Stimulated activated CD4-positive, alpha-beta T cell treated with anti-CD3 and anti-CD28 coated beads, Interleukin-12 subunit alpha, Interleukin-12 subunit beta, amount 100 ng/mL, for 48 hours (primary cell): ENCODE measurements at places on chromosomes 12 and 14.

DNA sequence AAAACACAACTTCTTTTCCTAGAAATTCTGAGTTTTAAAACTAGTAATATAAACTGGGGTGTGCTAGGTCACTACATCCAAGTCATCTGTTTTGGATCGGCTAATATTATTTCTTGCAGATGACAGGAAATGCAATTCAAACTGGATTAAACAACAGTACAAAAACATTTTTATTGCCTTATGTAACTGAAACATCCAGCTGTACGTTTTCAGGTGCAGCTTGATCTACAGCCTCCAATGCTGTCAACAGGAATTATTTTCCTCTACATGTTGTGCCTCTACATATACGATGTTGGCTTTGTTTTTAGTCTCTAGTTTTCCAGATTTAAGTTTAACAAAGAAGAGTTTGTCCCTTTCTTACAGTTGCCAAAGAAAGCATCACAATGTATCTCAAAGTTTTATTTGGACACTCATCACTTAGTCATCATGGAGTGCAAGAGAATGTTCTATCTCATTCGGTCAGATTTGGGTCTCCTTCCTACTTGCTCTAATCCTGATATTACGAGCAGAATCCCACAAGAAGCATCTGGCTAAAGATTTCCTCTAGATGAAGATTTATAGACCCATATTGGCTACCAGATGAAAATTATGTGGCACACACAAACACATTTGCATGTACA, 326.7 kb downstream of the SLC6A15 start:
- DNase-seq: no peak

GRCh38 chr12:48022676-48023385, 18.6 kb upstream of the COL2A1 start:
- DNase-seq: no peak

DNA sequence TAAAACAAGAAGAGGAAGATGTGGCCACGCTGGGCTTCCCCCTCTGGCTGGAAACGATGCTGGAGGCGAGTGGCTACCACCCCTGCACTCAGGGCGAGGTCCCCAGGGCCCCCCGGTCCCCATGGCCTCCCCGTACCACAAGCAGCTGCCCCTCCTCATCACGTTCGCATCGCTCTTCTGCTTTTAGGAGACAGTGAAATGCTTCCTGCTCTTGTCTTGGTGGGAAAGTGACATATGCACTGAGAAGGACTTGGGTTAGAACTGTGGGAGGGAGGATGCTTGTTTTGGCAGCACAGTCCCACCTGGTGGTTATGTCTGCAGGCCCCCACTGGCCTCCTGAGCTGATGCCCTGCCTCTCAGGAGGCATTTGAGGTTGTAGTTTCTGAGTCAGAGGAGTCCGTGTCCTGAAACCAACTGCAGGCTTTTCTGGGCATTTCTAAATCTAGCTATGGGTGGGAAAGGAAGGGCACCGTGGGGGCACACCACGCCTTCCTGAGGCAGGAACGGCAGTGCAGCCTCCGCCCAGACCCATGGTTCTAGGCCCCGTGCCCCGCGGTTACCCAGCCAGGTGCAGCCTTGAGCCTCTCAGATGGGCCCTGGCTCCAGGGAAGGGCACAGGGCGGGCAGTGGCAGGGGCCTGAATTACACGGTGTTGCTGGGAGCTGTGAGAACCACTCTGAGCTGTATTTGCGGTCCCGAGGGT, 139.3 kb downstream of the ADGRD1 start:
- DNase-seq: no peak

DNA sequence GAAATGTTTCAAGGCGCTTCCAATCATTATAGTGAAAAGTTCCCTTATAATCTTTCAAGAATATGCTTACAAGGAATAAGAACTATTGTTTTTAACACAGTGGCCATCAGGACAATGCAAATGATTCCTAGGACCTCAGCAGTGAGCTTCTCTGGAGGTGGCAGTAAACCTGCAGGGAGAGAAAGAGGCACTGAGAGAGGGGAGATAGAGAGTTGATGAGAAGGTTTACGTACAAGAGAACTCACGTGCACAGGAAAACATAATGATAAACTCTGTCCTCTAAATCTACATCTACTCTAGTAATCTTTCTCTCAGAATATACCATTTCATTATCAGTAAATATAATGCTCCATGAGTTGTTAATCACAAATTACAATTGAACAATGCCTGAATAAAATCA, 715 bp downstream of the KLRC4 start:
- DNase-seq: no peak

DNA sequence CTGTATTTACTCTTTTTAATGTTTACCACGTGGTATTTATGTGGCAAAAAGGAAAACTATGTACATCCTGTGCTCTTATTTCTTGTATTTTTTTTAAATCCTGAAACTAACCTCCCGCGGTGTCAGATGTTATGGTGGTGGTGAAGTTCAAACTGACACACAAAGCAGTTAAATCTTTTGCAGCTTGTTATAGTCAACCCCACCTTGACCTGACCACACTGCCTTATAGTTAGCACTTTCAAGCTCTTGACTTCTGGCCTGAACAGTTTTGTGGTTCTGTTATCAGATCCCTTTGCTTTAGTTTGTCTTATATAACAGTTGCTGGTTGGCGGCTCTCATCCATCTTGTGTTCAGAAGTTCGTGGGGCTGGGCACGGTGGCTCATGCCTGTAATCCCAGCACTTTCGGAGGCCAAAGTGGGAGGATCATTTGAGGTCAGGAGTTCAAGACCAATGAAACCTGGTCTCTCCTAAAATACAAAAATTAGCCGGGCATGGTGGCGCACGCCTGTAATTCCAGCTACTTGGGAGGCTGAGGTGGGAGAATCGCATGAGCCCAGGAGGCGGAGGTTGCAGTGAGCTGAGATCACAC, 2.1 kb downstream of the UNG start:
- no peak for DNase-seq

- DNase-seq: no peak
Measured at GRCh38 chr12:33602515-33602914, 162.9 kb upstream of the SYT10 start.
